Jurkat, Clone E6-1 (cell line): ENCODE measurements at places on chromosomes 3 and 15.

DNA sequence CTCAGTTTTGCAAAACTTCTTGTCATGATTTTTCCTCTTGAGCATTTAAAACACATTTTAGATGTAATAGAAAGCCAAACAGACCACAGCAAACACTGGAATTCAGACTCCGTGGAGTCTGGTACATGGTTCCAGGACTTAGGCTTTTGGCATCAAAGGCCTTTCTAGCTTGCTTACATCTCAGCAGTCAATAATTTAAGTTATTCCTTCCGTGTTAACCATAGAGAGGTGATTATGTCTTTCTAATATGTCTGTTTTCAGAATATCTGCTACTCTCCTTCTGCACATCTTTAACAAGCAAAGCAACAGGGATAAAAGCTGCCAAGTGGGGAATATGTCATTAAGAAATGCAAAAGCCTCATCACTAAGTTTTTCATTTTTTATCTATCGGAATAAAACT is 171.7 kb upstream of the CRBN start:
- no peak for DNase-seq

DNA sequence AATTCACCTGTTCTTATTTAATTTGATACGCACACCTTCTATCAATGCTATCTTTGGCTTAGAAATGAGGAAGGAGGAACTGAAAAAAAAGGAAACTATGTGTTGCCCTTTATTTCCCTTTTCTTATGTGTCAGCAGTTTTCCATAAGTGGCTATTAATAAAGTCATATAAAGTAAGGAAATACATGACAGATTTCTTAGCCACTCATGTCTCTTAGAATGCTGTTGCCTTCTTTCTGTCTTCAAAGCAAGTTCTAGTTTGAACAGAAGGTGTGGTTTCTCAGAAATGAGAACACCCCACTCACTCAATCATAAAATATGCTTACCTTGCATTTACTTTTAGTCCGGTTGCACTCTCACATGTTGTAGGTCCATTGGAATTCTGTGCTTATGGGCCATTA is 640.5 kb upstream of the GRM7 start:
- no peak for DNase-seq

DNA sequence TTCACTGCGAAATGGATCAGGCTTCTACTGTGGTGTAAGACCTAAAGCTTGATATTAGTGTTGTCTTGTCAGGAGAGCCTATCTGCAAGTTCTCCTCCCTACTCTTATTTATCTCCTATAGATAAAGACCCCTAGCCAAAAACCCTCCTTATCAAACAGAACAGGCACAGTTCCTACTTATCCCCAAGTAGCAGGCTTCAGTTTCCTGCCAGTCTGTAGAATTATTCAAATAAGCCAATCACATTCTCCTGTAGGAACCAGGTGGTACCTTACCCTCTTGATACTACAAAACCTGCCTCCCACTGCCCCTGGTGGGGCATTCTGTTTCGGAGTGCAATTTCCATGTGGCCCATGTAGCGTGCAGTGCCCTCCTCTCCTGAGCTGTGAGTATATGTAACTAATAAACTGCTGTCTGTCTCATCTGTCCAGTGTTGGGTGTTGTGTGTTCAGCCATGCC is 28.7 kb downstream of the HDGFL3 start:
- no peak for DNase-seq

- no peak for DNase-seq
Observed at GRCh38 chr3:115139072-115139471, 8.0 kb downstream of the ZBTB20 start.

DNA sequence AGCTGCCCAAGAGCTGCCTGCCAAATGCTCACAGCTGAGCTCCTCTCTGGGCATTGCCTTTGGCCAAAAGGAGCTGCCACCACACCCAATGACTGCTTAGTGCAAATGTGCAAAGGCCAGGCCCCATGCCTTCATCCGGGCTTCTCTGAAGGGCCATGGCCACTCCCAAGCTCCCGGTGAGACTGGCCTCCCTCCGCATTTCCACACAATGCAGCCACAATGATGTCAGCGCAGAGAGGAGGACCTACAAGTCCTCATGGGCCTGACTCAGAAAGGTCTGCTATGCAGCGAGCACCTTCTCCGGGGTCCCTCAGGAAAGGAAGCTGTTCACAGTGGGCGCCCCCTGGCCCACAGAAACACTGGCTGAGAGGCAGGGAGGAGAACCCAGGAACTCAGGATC is 12.7 kb downstream of the OXTR start:
- DNase-seq: no peak

GRCh38 chr15:84914909-84915605 is 30.6 kb downstream of the SLC28A1 start:
- peak; percentile 49 for DNase-seq

DNA sequence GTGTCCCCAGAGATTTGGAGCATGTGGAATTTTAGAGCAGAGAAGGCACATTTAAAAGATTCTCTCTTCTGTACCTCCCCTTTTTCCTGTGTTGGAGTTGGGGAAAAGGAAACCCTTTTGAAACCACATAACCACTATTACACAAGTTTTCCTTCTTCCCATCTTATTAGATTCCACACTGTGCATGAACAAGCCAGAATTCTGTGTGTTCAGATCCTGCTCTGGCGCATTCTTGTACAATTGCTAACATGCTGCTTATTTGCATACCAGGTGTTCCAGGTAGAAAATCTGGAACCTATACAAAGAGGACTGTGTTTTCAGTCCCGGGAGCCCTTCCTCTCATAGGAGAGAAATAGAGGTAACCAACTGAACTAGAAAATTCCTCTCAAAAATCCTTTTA is 2.6 kb upstream of the CIB2 start:
- DNase-seq: no peak

- no peak for DNase-seq
Observed at GRCh38 chr15:96122077-96123027, 208.1 kb upstream of the NR2F2 start.

DNA sequence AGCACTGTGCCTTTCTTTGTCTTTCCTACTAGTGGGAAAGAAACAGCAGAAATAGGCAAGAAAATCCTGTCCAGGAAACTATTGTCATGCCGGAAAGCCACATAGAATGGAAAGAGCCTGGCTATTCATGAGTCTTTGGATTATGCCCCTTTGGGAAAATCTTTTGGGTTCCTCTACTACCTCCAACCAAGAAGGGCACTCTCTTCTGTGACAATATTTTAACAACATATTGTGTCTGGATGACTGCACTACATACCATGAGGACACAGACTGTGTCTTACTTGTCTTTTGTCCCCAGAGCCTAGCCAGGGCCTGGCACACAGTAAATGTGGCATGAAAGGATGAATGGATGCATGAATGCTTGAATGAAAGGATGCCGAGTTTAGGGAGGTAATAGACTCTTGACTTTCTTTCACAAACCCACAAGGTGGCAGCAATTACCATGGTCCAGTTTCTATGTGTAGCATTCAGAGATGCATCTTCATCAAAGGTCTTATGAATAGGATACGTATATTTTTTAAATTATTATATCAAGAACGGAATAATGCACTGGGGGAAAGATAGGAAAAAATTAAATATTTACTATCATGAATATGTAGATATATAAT is 30.3 kb downstream of the ARL14 start:
- DNase-seq: peak; percentile 50

GRCh38 chr3:194313560-194314387 is 37.4 kb downstream of the CPN2 start:
- no peak for DNase-seq

GRCh38 chr15:60840703-60841411 is 361.9 kb upstream of the ICE2 start:
- peak; percentile 62 for DNase-seq

GRCh38 chr3:13879102-13879945 is 547 bp downstream of the WNT7A start:
- DNase-seq: no peak

DNA sequence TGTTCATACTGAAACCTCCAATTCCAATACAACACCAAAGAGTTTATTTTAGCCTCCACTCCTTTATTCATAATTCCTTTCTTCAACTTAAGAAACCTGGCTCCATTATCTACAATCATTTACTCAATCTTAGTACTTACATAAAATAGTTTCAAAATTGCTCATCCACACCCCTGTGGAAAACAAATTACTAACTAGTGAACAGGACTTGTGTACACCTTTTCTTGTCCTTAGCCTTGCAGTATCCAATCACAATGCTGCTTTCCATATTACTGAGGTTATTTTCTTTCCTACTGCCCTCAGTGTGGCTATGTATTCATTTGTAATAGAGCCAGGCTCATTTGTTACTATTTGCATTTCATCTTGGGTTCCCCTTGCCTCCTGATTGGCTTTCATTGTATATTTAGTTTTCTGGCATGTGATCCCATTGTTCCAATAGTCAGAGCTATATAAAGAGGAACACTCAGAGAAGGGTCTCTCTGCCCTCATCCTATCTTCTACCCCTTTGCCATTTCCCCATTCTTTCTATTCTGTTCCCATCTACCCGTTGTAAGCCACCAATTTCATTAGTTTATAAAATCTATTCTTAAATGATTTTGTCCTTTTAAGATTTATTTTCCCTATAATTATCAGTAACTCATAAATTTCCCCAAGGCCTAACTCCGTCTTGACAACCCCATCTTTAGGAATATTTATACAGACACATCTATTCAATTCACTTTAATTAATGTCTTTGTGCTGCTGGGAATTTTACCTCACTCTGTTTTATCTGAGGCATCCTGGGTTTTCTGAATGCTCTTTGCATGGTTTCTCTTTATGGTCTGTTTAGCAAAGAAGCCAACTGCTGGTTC is 67.9 kb upstream of the RBP1 start:
- no peak for DNase-seq

GRCh38 chr3:27591312-27592210 is 107.4 kb upstream of the SLC4A7 start:
- peak; percentile 44 for DNase-seq

GRCh38 chr3:184896336-184896735 is 84.4 kb downstream of the VPS8 start:
- no peak for DNase-seq

DNA sequence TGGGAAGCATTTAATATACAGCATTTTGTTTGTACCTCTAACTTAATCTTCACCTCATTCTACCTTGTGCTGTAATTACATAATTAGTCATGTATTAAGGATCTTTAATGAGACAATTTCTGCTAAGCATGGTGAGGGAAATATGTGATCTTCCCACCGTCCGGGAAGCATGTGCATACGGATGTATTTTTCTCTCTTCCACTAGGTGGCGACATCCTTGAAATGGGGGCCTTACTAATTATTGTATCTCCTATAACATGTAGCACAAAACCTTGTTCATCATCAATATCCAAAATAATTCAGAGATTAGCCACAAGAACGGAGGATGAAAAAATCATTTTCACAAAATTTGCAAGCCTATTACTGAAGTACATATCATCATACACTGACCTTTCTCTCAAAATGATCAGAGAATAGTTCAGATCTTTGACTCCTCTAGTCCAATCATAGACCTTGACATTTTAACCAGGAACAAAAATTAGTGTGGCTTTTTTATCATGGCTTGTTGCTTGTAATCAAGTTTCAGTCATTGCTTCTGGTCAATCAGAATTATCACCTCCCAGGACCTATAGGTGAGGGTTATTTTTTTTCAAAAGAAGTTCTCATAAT is 148.9 kb upstream of the GBE1 start:
- DNase-seq: peak; percentile 33

- DNase-seq: no peak
Observed at GRCh38 chr3:195154111-195154791, 116.7 kb downstream of the XXYLT1 start.

DNA sequence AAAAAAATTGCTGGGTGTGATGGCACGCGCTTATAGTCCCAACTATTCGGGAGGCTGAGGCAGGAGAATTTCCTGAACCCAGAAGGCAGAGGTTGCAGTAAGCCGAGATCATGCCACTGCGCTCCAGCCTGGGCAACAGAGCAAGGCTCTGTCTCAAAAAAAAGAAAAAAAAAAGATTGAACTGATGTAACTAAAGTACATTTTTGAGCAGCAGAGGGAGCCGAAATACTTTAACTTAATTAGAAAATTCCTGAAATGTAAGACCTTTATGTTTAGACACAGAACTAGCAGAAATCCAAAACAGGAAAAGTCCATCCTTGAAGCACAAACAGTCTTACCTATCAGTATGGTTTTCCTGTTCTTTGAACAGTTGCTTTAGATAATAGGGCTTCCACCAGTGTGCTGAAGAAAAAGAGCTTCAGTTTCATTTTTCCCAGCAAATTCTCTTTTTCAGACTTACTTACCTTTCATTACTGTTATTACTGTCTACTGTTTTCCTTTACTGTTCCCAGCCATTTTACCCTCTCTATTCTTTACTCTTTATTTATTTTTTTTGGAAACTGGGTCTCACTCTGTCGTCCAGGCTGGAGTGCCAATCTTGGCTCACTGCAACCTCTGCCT is 33.4 kb upstream of the ZNF609 start:
- peak; percentile 47 for DNase-seq

DNA sequence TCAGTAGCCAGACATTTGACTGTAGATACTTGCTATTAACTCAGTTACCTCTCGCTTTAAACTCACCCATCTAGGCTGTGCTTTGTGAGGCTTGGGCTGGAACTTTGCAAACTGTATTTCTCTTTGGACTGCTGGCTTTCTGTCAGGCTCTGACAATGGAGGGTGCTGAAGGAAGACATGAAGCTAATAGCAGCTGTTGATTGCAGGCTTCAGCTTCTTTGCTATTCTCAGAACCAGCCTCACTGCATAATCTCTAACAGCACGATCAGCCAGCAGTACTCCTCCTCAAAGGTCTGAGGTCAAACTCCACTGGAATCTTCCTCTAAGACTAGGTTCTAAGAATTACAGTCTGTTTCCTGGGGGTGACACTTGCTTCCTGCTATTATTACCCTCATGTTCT is 295.6 kb downstream of the ZBBX start:
- DNase-seq: no peak

- no peak for DNase-seq
Observed at GRCh38 chr3:147129665-147130064, 276.7 kb downstream of the ZIC4 start.

GRCh38 chr3:191348098-191348497 is 17.8 kb upstream of the UTS2B start:
- DNase-seq: no peak

- no peak for DNase-seq
Observed at GRCh38 chr3:153897025-153897723, 224.0 kb upstream of the ARHGEF26 start.
